A549 treated with DMSO at 1 μM for 4 hours (cell line): ENCODE measurements at places on chromosomes 12 and 14. TPM values are rescaled to one million over a fixed set of nuclear protein-coding genes. Genes with fewer than 3 reads are reported as not detected.

The ULK1 gene
- total RNA-seq, result 35.1 to 55.6 TPM (median 46.5 TPM) in 5 replicates

The GALNT6 gene
- 3.1 to 4.7 TPM (median 4.3 TPM) in 5 replicates for total RNA-seq

The OLR1 gene
- 0.89 to 2.3 TPM (median 1.6 TPM) in 5 replicates for total RNA-seq

The CLEC4C gene
- total RNA-seq, result not detected in 5 replicates

The CCDC196 gene
- not detected in 5 replicates for total RNA-seq

The GLIPR1L1 gene
- not detected in 5 replicates for total RNA-seq

The GZMB gene
- total RNA-seq, result not detected in 5 replicates
